ENCODE measurements at places on chromosomes 13 and 19.
A peak's percentile ranks its signal among the peaks of the same experiment; 100 is the strongest.

- DNase-seq: peak; percentile 67
These were observed 160.4 kb upstream of the GPC6 start for GRCh38 chr13:93066187-93066586.

- no peak for DNase-seq
These were observed 25.2 kb downstream of the ACTL9 start for GRCh38 chr19:8673276-8673891.

DNA sequence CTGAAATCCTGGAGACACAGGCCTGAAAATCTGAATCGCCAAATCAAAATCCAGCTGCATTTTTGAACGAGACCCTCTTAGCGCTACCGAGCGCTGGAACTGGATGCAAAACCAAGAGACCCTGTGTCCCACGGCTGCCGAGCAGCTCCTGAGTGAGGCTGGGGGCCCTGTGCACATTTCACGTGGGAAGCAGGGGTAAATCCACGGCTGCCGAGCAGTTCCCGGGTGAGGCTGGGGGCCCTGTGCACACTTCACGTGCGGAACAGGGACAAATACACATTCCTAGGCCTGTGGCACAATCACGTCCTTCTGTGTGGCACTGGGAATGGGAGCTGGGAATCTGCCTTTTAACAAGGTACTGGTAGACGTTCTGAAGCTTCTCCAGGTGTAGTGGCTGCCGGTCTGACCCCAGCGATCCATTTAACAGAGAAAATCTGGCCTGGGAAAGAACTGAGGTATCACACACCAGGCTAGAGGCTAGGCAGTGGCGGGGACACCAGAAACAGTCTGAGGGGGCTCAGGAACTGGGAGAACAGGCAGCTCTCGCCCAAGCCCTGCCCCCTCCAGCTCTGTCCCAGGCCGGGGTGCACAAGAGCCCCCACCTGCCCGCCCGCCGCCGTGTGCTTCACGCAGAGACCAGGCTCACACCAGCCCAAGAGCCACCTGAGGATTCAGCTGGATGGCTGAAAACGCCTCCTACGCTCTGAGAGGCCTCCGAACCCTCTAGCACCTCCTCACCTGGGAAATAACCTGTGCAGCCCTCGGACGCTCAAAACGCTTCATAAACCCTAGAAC lies 11.0 kb upstream of the C2CD4C start:
- no peak for DNase-seq

- DNase-seq: no peak
These were observed 989 bp upstream of the SACS start for GRCh38 chr13:23434491-23434890.

DNA sequence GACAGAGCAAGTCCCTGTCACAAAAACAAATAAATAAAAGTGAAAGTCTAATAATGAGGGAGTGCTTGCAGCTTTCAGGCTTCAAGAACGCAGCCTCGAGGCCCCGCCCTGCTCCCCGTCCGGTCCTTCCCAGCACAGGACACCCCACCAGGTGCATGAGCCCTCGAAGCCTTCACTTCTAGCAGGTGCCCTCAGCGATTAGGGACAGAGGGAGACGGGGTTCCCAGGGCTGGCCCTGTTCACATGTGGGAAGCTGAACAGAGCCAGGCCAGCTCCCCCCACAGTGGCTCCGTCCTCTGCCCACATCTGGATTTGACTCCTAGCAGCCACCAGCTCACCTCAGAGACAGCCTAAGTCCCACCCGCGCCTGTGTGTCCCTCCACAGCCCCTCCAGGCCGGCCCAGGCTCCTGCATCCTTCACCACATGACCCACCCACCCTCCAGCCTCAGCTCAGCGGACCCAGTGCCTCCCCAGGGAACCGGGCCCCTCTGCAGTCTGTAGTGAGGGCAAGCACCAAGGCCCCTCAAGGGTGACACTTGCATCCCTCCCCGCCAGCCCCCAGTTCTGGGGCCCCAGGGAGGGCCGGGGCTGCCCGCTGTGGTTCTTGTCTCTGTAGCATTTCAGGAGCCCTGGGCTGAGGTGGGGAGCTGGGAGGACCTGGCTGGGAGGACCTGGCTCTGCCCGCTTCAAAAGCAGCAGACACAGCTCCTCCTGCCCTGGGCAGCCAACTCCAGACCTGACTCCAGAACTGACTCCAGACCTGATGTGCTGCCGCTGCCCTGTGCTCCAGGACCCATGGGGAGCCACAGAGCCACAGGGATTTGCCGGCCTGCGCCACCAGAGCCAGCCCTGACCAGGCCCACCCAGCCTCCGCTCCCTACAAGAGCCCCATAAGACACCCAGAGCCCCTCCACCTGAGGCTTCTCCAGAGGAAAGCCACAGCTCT lies 27.2 kb downstream of the GPX4 start:
- DNase-seq: peak; percentile 47

DNA sequence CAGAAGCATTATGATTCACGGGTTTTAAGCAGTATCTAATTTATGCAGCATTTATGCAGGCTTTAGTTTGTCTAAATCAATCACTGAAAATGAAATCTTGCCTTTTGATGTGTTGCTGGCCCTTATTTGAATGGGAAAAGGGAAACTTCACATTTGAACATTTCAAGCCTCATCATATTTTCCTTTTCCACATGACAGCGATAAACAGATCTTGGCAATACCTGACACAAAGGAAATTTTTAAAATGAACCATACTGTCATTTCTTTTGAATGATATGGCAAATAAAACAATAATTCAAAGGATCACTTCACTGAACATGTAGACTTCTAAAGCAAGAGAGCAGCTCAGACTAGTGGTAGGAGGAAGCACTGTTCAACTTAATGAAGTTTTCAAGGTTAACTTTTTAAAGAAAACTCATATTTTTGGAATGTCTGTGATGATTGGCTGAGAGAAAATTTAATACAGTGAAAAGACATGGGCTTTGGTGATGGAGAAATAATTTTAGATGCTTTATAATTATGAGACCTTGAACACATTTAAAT lies 198.1 kb downstream of the OXGR1 start:
- DNase-seq: no peak

GRCh38 chr19:15283141-15283883 lies 49.0 kb downstream of the BRD4 start:
- peak; percentile 55 for DNase-seq

GRCh38 chr19:33490041-33490451 lies 31.5 kb downstream of the PEPD start:
- no peak for DNase-seq

DNA sequence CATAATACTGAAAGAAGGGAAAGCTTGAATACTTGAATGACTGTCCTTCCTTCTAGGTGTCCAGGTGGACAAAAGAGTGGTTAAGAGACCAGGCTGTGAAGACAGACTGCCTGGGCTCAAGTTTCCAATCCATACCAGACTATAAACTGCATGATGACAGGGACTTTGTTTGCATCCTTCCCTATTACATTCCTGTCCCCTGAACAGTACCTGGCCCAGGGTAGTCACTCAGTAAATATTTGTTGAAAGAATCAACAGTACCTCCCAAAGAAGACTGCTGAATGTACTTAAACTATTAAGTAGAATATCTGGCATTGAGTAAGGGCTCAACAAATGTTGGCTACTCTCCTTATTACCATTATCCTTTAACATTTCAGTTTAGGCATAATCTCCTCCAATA lies 29.7 kb downstream of the MIPEP start:
- no peak for DNase-seq

DNA sequence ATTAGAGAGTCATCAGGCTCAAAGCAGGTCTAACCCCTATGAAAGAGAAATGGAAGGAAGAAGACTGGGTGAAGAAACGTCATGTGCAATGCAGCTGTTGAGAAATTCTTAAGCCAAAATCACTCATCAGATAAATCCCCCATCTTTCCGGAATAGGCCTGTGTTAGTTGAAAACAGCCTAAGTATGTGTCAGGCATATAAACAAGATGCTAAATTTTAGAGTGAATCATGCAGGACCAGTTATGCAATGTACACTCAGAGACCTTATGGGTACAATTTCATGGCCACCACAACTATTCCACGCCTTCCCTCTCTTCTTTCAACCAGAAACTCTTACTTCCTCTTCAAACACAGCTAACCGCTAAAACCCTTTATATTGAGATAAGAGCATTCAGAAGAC lies 717.7 kb upstream of the ATXN8OS start:
- DNase-seq: peak; percentile 91

- no peak for DNase-seq
These were observed 154.9 kb downstream of the FGF9 start for GRCh38 chr13:21825801-21826200.

- no peak for DNase-seq
These were observed 18.2 kb downstream of the ZNF565 start for GRCh38 chr19:36196249-36196648.

DNA sequence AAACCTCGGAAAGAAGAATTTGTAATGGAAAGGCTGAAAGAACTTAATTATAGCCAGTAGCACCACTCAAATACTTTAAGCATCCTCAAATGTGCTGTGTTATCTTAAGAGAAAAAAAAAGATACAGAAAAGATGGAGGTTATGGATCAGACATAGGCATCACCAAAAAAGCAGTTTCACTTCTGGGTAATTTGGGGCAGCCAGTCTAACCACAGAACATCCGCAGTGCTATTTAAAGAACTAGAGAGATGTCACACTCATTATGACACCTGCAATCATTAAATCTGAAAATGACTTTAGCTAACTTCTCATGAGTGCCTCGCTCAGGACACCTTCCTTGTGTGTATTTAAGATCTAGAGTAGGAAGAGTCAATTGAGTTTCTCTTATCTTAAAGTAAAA lies 211.8 kb downstream of the RBM26 start:
- no peak for DNase-seq

DNA sequence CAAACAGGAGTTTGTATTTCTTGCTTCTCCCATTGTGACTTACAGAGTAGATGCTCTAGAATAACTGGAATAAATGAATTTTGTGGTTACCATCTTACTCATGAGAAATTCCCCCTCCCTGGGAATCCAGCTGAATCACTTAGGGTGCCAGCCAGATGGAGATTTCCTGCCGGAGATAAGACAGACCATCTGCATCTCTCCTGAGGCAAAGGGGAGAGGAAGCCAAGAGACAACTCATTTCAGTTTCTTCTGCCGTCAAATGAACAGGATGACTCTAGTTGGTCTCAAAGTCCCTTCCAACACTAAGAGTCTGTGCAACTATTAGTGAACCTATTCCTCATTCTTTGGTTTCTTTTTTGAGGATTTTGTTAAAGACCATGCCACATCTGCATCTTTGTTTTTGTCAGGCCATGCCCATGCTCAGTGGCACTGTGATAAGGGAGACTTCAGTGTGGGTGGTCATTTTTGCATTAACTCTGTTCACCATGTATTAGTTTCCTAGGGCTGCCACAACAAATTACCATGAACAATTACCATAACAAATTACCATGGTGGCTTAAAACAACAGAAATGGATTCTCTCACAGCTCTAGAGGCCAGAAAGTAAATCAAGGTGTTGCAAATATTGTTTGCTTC lies 112.8 kb downstream of the NDFIP2 start:
- no peak for DNase-seq

DNA sequence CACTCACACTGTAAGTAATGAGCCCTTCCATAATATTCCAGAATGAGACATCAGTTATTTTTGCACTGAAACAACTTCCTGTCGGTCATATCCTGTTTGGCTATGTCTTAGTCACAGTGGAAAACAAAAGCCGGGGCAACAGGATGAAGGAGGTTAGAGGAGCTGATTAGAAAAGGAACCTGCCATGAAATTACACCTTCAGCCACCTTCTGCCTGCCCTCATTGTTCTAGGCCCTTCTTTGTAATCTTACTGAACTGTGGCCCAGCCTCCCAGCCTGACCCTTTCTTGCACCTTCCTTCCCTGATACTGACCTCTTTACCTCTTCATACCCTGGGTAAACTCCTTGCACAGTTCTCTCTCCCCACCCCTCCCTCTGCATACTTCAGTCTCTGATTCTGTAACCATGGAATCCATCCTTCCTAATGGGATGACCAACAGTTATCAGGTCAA lies 67.3 kb downstream of the DOCK9 start:
- DNase-seq: peak; percentile 70

DNA sequence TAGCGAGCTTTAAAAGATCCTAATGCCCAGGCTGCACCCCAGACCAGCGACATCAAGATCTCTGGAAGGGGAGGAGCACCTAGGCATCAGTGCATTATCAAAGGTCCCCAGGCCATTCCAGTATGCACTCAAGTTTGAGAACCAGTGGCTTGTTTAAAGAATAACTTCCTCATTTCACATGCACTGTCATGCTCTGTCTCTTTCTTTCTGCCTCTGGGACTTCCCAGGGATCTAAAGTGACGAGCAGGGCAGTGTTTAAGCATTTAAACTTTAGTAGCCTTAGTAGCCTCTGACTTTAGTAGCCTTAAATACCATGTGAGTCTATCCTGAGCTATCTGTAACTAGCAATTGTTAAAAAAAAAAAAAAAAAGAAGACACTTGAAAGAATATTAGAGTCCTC lies 8.9 kb upstream of the FARP1 start:
- no peak for DNase-seq

GRCh38 chr13:30743319-30744055 lies 8.1 kb downstream of the ALOX5AP start:
- peak; percentile 100 for DNase-seq

DNA sequence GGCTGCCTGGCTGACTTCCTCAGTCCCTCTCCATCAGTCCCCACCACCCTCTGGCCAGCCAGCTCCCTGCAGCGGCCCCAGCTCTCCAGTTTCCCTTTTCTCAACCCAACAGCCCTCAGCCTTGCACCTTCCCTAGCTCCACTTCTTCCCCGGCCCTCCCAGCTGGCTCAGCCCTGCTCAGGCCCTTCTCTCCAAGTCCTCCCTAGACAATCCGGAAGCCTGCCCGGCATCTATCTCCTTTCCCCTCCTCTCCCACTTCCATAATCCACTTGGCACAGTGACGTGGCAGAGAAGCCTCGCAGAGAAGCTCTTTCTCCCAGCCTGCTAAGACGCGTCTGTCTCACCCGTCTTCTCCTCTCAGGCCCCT lies 1.1 kb downstream of the UBXN6 start:
- peak; percentile 88 for DNase-seq

DNA sequence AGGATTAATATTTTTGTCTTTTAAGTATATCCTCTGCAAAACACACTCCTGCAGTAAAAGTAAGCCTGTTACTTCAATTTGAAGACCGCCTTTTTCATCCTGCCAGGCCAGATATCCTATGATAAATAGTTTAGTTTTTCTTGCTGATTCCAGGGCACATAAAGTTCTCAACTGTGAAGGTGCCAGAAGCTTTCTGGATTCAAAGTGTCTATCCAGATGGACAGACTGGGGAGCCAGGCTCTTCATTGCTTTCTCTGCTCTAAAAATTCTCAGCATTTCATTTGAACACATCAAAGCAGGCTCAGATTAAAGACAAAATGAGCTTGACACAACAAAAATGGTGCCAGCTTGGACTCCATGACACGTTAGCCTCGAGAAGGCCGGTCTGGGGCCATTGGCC lies 53.6 kb upstream of the UBL3 start:
- DNase-seq: no peak

DNA sequence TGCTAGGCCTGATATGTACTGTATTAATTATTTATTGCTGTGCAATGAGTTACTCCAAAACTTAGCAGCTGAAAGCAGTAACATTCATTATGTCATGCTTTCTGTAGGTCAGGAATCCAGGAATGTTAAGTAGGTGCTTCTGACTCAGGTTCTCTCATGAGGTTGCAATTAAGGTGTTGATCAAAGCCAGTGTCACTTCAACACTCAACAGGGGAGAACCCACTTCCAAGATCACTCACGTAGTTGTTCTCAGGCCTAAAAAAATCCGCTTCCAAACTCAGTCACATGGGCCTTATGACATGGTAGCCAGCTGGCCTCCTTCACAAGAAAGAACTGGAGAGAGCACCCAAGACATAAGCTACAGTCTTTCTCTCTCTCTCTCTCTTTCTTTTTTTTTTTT lies 211.1 kb upstream of the NBEA start:
- no peak for DNase-seq

Data from mesenchymal stem cell (in vitro differentiated cells and primary cell).